ENCODE measurements at places on chromosomes 3 and 15.
A peak's percentile ranks its signal among the peaks of the same experiment; 100 is the strongest.

- no peak for DNase-seq
Measured at GRCh38 chr3:64358176-64358575, 132.9 kb upstream of the PRICKLE2 start.

- no peak for DNase-seq
Measured at GRCh38 chr3:150407808-150408220, 284 bp upstream of the TSC22D2 start.

GRCh38 chr3:55737186-55737585, 250.1 kb upstream of the WNT5A start:
- no peak for DNase-seq

DNA sequence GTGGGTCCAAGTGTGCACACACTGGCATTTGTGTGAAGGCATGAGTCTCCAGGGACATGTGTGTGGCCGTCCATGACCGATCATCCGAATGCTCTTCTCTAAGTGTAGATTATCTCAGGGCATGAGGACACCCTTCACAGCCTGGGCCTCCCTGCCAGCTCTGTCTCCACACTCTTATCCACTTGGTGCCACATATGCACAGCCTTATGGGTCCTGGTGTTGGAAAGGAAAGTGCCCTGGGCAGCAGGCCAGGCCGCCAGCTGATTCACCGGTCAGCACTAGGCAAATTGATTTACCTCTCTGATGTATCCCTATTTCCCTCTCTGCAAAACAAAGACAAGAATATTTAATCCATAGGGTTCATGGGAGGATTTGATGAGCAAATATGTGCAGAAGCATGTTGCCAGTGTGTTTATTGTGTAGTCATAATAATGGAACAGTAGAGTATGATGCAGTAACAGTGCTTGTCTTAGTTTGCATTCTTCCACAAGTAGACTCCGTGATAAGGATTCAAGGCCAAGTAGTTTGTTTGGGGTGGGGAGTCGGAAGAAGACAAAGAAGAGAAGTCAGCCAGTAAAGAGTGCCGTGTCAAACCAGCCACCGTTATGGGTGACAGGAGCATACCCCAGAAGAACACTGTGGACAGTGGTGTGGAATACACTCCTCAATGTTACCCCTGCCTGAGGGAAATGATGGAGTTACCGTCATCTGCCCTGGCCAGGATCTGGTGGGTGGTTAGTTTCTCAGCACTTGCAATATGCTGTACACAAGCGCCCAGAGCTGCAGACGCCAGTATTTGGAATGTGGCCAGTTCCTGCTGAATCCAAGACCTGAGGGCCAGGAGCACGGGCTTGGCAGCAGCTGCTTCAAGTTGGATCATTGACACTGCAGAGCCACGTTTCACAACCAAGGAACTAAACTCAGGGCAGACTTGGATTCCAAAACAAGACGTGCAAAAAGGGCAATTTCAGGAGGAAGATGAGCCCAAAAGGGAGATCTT, 85.1 kb downstream of the MTHFS start:
- peak; percentile 74 for DNase-seq

- DNase-seq: peak; percentile 93
Measured at GRCh38 chr3:146160964-146161662, at the start of gene PLOD2. TSS of gene PLOD2 (minus strand) at chr3:146161184. CDS start at chr3:146160989, 195 bp downstream.

- peak; percentile 17 for DNase-seq
Measured at GRCh38 chr3:186219211-186219638, 110.3 kb upstream of the ETV5 start.

DNA sequence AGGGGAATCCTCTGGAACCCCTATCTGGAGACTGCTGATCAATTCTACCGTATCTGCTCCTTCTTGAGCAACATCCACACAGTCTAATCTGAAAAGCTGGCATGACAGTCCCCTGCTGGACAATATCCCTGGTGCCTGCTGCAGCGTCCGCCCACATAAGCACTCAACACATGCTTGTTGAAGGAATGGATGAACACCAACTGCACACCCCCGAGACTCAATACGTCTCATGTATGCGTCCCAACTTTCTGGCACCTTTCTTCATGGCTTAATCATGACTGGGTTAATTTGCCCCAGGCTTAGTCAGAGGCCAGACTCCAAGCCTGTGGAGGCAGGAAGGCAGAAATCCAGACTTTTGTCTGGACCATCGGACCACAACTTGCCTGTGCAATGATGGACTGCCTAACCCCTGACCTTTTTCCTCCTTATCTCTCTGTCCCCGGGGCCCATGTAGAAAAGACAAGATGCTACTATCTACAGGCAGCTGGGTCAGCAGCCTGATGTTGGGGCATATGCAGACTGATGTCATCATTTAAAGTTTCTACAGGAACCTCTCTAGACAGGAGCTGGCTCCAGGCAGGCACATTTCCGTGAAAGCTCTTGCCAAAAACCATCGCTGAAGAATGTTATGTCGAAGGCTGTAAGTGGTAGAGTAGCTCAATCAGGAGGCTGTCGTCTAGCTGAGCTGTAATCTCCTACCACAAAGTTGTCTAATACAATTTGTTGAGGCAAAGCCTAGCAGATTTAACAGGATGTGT, 114.1 kb upstream of the TPM1 start:
- DNase-seq: peak; percentile 93
